Osteoblast (primary cell): ENCODE measurements at places on chromosomes 5 and 9. TPM values are rescaled to one million over a fixed set of nuclear protein-coding genes. Genes with fewer than 3 reads are reported as not detected.

DNA sequence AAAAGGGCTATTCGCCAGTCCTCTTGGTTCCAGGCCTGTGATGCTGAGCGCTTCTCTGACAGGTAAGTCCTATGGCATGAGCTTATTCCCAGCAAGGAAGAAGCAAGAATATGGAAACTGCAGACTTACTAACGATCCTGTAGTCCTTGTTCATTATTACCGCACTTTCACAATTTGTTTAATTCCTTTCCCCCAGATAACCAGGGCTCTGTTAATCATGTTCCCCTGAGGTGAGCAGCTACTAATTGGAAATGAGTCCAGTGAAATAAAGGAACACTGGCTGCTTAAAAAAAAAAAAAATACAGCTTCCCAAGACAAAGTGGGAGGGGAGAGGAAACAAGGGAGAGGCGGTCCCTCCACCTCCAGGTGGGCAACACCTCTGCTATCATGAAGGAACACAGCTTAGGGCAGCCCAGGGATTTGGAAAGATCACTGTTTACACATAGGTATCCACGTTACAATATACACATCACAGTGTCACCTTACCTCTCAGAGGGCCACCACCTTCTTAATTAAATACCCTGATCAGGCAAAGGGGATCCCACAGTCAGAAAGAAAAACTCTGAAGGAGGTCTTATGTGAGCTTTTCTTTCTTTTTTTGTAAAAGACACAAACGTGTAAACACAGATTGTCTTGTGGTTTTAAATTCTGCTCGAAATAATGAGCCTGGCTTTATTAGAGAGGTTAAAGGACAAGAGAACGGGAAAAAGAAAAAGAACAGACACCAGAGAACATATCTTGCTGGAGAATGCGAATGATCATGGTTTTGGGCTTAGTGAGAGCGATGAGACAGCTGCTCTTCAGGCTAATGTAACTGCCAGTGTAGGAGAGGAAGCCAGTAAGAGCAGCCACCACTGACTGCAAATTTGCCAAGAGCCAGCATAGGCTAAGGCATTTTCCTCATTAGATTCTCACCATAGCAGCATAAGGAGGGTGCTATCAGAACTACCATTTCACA is 258.6 kb downstream of the CRB2 start:
- peak; percentile 32 for DNase-seq

DNA sequence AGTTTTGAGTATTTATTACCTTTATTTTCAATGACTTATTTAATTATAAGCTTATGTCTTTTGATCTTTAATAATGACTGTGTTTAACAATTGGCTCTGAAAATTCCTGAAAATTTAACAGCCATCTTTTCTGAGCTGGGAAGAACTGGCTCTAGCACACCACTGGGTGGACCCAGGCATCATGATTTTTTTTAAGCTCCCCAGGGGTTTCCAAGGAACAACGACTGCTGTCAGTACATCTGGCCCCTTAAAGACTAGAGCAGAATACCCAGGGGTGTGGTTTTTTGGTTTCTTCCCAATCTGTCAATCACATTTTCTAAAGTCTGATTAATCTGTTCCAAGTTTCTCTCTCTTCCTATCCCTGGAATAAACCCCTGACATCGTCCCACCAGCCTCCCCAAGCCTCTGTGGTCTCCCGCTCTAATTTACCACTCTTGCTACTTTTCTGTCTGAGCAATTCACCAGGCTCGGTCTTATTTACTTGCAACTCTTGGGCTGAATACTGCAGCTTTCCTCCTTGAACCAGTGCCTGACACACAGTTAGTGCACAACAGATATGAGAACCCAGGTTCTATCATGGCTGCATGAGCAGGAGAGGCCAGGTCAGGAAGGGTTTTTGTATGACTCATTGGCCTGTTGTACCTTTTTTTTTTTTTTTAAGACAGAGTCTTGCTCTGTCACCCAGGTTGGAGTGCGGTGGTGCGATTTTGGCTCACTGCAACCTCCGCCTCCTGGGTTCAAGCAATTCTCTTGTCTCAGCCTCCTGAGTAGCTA is 321.9 kb downstream of the ZSWIM6 start:
- no peak for DNase-seq

- no peak for DNase-seq
These were observed 301.3 kb downstream of the CWC27 start for GRCh38 chr5:65070026-65070425.

- peak; percentile 95 for DNase-seq
These were observed 1.9 kb upstream of the RGMB start for GRCh38 chr5:98771382-98772109.

DNA sequence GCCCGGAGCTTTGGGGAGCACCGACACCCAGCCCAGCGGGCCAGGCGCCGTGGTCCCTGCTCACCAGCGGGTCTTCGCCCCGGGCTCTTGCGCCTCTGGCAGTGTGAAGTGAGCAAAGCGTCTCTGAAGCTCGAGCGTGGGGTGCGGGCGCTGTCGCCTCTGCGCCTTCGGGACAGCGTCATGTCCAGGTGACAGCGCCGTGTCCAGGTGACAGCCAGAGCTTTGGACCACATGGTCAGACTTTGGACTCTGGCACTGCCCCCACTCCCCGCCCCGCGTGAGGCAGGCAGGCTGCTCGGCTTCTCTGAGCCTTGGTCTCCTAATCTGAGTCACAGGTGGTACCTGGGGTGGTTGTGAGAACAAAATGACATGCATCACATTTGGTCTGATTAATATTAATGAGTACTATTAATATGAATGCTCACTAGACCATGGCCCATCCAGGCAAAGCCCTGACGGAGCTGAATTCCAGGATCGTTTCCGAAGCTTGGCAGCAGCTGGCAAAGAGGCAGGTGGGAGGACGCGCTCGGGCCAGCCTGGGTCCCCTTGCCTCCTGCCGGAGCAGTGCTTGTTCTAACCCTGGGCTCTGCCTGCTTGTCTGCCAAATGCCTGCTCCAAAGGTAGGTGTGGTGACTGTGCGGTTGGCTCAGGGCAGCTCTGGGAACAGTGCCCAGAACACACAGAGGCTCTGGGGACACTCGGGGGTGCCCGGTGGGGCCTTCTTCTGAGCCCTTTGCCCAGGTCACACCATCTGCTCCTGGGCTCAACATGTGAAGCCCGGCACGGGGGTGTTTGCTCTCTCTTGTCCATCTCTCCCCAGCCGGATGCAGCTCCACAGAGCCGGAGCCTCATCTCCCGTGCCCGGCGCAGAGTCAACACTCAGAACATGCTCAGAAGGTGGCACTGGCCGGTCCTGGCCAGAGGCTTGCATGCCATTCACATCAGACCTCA is 157.1 kb downstream of the OLFM1 start:
- peak; percentile 69 for DNase-seq

- peak; percentile 64 for DNase-seq
These were observed 22.7 kb upstream of the LECT2 start for GRCh38 chr5:135977375-135977928.

- DNase-seq: no peak
These were observed 106.9 kb downstream of the GABRG2 start for GRCh38 chr5:162174358-162174974.

NEUROG1 gene
- not detected in 2 replicates for total RNA-seq

CBY3 gene
- not detected in 2 replicates for total RNA-seq
